Stimulated activated CD4-positive, alpha-beta T cell treated with anti-CD3 and anti-CD28 coated beads, Interleukin-1b, Interleukin-23, amount 100 ng/mL, for 1 hour (primary cell): ENCODE measurements at places on chromosomes 7 and 10.
A peak's percentile ranks its signal among the peaks of the same experiment; 100 is the strongest.

DNA sequence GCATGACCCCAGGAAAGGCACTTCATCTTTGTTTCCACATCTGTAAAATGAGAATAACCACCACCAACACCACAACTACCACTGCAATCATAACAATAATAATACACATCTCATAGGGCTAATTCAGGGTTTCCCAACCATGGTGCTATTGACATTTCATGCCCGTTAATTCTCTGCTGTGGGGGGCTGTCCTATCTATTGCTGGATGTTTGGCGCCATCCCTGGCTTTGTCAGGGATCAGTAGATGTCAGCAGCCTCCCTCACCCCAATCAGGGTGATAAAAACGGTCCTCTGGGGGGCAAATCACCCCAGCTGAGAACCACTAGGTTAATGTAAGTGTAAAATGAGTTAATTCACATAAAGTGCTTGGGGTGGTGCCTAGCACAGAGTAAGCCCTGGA is 145.8 kb downstream of the EMX2 start:
- no peak for DNase-seq

DNA sequence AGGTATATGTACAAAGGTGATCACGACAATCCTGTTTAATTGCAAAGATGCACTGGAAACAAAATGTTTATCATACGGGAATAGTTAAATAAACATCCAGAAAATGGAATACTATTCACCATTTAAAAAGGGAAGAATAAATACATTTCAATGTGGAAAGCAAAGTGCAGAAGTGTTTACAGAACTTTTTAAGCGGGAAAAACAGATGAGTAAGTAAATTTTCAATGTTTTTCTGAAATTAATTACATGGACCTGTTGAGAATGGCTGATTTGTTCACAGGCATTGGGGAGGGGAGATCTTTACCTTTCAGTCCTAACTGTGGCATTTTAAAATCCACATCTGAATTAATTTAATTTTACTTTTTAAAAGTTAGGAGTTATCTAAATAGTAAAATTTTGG is 7.1 kb downstream of the MTPN start:
- DNase-seq = no peak

- no peak for DNase-seq
These were observed 87.4 kb upstream of the TNS3 start for GRCh38 chr7:47669178-47669891.

GRCh38 chr7:142447762-142448161 is 189.9 kb upstream of the PRSS58 start:
- no peak for DNase-seq

GRCh38 chr7:85454904-85455303 is 268.0 kb upstream of the SEMA3D start:
- DNase-seq = no peak

DNA sequence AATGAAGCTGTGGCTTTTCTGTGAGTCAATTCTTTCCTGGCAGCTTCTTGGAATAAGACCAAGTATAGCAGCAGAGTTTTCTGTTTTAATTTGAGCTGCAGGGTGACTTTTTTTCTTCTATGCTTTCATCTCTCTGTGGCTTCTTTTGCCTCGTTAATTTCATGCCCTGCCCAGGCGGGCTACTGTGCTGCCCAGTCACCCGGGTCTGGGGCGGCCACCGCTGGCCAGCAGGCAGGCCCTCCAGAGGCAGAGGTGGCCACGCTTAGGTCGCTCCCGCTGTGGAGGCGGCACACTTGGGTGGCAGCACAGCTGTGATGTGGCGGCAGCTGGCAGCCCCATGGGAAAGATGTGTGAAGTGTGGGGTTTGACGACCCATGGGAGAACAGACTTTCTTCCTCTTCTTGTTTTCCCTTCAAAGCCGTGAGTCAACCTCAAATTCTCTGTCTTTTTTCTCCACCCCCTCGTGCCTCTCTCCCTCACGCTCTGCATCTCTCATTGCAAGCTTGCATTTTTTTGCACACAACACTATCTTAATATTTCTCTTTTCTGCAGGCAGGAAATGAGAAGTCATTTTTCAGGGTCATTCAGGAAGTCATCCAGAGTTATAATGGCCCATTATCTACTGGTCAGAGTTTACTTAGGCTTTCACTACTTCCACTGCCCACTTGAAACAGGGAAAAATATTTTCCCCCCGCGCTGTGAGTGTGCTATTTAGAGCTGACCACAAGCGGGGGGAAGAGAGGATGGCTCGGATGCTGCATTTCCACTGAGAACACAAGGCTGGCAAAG is 67.8 kb downstream of the EGFR start:
- DNase-seq = no peak

- no peak for DNase-seq
These were observed 26.1 kb downstream of the SHTN1 start for GRCh38 chr10:116978901-116979300.

GRCh38 chr7:94406696-94407095 is 12.0 kb downstream of the COL1A2 start:
- DNase-seq = no peak

DNA sequence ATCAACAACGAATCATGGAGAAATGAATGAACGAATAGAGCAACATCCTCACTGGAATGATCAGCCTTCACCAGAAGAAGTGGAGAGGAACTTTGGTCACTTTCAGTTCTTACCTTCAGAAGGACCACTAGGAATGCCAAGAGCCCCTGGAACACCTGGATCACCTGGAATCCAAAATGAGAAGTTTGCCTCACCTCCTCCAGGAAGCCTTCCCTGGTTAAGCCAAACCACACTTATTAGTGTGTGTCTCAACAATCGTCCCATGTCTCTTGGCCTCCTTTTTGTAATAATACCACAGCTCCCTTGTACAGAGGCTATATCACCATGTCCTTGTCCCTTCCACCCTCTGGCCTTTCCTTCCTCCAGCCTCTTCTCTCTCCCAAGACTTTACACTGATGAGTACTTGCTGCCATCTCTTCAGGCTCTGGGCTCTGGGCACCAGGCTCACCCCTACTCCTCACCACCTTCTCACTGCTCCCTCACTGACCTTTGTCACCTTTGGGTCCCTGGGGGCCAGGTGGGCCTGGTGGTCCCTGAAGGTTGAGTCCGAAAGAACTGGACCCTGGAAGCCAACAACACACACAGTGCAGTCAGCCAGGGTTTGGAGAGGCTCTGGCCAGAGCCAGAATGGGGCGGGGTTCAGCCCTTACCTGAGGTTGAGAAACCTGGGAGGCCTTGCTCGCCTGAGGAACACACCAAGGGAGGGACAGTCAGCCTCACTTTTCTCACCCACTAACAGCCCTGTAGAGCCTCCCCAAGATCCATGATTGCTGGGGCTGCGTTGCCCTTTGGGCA is 46.5 kb downstream of the COL17A1 start:
- no peak for DNase-seq

DNA sequence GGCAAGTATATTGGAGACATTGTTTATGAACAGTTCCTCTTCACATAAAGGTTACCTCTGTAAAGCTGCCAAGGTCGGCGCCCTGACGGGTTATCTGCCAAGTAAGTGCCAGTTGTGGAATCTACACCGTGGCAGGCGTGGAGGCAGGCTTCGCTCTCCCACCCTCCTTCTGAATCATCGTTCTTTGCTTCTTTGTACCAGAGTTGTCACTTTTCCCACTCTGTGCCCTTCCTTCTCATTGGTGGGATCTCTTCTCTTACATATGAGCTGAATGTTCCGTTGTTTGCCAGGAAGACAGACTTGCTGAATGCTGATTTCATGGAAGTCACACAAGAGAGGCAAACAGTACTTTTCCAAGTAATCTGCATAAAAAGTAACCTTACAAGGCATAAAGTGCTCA is 40.6 kb upstream of the PTPRZ1 start:
- DNase-seq = no peak

DNA sequence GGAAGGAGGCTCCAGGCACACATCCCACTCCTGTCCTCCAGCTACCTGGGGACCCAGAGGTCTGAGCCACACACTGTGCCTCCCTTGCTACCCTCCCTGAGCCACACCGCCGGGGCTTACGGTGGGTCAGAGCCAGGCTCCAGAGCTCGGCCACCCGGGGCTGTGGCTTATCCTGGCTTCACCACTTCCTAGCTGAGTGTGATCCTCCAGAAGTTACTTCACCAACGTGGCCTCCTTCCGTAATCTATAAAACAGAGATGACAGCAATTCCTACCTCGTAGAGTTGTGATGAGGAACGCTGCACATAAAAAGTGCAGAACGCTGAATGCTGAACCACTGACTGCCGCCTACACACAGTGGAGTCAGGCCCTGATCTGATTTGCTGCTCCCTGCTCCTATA is 285.0 kb downstream of the PRPF18 start:
- DNase-seq = no peak

DNA sequence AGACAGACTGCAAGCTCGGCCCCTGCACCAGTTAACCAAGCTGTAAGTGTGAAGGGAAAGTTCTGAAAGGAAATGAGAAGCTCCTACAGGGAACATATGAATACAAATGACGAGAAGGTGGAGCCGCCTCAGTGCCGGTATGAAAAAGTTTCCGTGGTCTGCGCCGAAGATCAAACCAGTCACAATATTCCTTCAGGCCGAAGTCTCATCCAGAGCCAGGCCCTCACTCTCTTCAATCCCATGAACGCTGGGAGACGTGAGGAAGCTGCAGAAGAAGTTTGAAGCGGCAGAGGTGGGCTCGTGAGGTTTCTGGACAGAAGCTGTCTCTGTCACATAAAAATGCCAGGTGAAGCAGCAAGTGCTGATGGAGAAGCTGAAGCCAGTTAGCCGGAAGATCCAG is 71.9 kb downstream of the CFAP46 start:
- no peak for DNase-seq

- DNase-seq = no peak
These were observed 19.4 kb downstream of the GSTO2 start for GRCh38 chr10:104288355-104288754.

DNA sequence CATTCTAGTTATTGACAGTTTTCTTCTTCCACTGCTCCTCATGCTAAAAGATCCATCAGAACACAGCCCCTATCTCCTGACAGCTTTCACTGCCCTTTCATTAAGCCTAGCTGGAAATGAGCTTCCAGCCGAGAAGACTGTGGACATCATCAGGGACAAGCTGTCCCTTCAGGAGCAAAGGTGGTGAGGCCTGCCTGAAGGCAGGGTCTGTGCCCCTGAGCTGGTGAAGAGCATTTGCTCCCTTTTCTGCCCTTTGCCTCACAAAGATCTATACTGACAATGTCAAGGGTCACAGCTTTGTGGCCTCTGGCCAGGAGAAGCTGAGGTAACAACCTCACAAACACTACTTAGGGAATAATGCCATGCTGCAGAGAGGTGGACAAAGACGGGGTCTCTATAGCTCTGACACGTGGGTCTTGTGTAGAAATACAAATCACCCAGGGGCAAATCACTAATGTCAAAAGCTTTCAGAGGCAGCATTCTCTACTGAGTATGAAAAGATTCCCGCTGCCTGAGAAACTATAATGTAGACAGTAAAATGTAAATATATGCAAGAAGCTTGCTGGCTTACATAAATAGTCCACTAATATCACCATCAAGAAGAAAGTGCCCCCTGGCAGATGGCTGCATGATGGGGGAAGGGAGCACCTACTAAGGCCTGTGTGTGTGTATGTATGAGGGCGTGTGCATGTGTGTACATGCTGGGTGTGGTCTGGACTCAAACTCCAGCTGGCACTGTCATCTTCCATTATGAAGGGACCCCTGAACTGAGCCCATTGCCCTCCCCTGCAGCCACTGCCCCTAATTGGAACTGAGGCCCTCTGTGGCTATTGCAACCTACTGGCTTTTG is 55.8 kb downstream of the HBP1 start:
- no peak for DNase-seq

GRCh38 chr7:129804890-129805719 is 147.7 kb downstream of the UBE2H start:
- no peak for DNase-seq

DNA sequence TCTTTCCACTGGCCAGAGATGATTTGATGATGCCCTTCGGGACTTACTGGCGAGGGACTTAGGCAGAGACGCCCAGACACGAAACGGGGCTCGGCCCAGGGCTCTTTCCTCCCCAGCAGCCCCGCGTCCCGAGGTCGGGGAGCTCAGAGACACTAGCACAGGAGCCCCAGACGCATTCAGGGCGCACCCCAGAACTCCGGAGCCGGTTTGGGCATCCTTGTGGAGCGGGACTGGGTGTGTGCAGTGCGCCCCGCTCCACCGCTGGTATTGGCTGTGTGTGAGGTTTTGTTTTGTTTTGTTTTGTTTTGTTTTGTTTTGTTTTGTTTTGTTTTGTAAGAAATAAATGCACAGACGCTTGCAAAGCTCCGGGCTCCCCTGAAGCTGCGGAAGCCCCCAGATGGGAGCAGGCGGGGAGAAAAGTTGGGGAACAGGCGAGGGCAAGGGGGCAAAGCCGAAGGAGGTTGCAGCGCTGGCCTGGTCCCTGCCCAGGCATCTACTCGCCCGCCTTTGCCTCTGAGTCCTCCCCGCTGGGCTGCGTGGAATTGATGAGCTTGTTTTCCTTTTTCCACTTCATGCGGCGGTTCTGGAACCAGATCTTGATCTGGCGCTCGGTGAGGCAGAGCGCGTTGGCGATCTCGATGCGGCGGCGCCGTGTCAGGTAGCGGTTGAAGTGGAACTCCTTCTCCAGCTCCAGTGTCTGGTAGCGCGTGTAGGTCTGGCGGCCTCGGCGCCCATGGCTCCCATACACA is 1.9 kb upstream of the HOXA5 start:
- DNase-seq = no peak

- DNase-seq = no peak
These were observed 31.7 kb downstream of the DYNC1I1 start for GRCh38 chr7:95804052-95804451.

DNA sequence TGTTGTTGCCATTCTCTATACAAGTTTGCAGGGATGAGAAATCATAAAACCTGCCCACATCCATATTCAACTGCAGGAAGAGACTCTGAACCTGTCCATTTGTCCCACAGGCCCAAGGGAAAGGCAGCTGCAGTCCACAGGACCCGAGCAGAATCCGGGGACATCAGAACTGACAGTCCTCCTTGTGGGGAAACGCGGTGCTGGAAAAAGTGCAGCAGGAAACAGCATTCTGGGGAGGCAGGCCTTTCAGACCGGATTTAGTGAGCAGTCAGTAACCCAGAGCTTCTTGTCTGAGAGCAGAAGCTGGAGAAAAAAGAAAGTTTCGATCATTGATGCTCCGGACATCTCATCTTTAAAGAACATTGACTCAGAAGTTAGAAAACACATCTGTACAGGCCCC is 23.5 kb downstream of the GIMAP8 start:
- no peak for DNase-seq

- no peak for DNase-seq
These were observed 160.4 kb upstream of the RHEB start for GRCh38 chr7:151679881-151680612.

GRCh38 chr10:101779544-101780186 is 3.6 kb downstream of the NPM3 start:
- peak; percentile 85 for DNase-seq

DNA sequence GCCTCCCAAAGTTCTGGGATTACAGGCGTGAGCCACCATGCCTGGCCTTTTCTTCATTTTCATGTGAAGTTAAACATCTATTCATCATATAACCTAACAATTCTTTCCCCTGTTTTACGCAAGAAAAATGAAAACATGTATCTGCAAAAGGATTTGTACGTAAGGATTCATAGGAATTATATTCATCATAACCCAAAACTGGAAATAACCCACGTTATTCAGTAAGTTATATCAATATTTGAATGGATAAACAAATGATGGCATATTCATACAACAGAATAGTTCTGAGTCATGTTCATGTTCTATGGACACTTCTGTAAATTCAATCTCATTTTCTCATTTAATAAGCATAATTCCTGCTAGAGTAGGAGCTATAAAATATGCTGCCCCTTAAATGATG is 35.2 kb upstream of the CAV2 start:
- DNase-seq = no peak
